ENCODE measurements at places on chromosomes 13 and 19.

DNA sequence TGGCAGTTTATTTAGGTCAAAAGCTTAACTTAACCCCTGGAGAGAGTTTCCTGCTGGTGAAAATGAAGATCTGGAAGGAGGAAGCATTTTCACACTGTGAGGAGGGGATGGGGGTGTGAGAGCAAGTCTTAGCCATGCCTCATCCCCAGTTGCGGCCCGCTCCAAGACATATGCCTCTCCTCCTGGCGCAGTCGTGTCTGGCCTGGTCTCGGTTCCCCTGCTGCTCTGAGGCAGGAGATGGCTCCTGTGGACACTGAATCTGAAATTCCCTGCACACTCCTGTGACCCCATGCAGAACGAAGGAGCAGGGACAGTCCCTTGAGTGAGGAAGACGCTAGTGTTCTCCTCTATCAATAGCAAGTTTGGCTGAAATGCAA, 360 bp upstream of the ZNF69 start:
- no peak for DNase-seq

DNA sequence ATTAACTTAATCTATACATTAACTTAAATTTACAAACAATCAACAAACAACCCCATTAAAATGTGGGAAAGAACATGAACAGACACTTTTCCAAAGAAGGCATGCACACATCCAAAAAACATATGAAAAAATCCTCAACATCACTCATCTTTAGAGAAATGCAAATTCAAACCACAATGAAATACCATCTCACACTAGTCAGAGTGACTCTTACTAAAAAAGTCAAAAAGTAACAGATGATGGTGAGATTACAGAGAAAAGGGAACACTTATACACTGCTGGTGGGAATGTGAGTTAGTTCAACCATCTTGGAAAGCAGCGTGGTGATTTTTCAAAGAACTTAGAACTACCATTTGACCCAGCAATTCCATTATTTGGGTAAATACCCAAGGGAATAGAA, 759.2 kb upstream of the SLITRK1 start:
- DNase-seq: no peak

DNA sequence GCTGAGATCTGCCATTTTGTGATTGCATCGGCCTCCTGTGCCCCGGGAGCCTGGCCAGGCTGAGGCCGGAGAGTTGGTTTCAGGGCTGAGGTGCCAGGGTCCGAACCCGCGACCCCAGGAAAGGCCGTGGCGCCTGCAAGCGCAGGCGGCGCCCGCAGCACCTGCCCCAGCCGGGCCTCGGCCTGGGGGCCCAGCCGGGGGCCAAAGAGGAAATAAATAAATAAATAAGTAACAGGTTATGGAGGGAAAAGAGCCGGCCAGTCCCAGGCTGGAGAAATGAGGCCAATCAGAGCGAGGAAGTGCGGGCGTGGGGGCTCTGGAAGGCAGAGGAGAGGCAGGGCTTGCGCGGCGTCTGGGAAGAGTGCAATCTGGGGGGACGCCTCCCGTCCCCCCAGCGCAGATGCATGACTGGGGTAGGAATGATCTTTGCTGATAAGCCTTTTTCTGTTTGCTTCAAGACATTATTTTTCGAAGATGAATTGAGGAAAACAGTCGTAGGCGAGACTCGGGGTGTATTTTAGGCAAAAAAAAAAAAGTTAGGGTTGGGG, 145.6 kb upstream of the ZNF536 start:
- DNase-seq: no peak

DNA sequence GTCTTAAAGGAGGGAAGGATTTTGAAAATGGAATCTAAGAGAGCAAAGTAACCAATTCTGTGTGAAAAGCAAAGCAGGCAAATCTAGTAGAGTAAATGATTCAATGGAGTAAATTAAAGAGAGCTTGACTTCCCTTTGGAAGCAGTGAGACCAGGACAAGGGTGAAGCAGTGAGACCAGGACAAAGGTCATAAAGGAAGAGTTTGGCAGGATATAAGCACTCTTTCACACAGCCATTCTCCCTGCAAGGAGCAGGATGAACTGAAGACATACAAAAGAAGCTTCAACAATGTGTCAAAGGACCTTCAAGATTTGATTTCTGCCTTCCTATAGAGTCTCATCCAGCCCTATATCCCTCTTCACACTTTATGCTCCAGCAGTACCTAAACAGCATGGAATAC, 123.8 kb downstream of the ENOX1 start:
- no peak for DNase-seq

All from NCI-H524 treated with DMSO at 0.1 percent for 48 hours (cell line).